Progenitor cell of endocrine pancreas (in vitro differentiated cells): ENCODE measurements at places on chromosomes 6 and 20.

DNA sequence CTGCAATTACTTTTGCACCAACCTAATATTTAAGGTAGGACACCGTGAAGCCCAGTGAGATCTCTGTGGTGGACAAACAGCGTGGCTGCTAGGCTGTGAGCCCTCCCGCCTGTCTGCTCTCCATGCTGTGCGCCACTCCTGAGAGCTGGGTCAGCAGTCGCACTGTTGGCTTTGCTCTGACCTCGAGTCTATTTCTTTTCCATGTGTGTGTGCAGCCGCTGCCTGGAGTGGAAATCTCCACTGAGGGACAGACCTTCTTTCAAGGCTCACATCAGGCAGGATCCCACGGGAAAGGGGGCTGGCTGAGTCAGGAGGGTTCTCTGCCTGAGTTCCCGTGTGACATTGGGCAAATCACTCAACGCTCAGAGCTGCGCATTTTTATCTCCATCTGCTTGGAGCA lies 27.1 kb downstream of the RIPOR3 start:
- no peak for DNase-seq

GRCh38 chr6:166343150-166343487 lies 774 bp upstream of the SFT2D1 start:
- no peak for DNase-seq

DNA sequence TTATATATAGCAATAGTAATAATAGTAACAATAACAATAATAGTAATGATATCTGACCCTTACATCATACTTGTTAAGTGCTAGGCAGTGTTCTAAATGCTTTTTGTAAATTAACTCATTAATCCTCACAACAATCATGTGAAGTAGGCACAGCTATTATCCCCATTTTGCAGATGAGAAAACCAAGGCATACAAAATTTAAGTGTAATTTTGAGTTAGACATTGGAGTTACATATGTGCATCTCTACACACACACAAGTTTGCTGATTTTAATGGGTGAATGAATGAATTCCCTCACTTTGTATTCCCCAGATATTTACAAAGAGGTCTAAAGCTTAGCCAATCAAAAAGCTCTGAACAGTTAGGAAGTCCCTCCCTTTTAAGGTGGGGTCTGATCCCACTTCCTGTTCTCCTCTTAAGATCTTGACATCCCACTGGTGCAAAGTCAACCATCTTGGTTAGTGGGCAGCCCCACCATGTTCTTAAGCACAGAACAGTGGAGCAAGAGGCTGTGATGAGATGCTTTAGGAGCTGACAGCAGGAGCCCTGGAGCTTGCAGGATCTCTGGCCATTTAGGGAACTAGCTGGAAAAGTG lies 85.3 kb upstream of the FOXP4 start:
- DNase-seq: no peak

- DNase-seq: no peak
These were observed 140.7 kb downstream of the FUT9 start for GRCh38 chr6:96156425-96156824.

DNA sequence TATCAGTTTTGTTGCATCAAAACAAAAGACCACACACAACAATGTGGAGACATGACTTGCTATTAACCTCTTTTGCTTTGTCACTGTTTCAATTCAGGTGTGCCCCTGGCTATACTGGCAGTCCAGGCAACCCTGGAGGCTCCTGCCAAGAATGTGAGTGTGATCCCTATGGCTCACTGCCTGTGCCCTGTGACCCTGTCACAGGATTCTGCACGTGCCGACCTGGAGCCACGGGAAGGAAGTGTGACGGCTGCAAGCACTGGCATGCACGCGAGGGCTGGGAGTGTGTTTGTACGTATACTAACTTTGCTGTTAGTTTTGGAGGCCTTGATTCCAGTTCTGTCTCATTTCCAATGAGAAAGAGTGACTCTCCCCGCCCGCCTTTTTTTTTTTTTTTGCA lies 356.9 kb downstream of the ARHGAP18 start:
- no peak for DNase-seq

DNA sequence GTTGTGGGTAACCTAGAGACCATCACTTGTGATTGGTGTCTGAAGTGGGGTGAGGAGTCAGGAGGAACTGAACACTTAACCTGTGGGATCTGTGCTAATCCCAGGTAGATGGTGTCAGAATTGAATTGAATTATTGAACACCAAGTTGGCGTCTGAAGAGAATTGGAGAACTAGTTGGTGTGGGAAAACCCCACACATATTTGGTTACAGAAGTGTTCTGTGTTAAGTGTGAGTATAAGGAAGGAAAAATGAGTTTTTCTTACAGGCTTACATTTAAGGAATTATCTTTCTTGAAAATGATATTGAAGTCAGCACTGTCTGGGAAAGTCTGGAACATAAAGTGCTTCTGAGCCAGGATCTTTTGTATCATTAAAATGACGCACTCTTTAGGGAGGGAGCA lies 182.9 kb upstream of the ECI2 start:
- DNase-seq: no peak

DNA sequence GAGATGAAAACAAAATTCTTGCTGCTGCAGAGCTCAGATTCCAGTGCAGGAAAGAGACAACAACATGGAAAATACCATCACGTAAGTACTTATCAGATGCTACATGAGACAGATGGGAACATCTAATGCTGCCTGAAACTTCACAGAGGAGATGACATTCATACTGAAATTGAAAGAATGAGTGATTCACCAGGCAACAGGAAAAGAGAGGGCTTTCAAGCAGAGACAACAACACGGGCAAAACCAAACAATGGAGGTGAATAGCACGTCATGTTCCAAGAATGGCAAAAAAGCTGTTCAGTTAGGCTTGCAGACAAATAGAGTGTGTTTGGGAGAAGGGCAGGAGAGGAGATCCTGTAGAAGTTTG lies 39.3 kb downstream of the GTF2H5 start:
- DNase-seq: no peak

DNA sequence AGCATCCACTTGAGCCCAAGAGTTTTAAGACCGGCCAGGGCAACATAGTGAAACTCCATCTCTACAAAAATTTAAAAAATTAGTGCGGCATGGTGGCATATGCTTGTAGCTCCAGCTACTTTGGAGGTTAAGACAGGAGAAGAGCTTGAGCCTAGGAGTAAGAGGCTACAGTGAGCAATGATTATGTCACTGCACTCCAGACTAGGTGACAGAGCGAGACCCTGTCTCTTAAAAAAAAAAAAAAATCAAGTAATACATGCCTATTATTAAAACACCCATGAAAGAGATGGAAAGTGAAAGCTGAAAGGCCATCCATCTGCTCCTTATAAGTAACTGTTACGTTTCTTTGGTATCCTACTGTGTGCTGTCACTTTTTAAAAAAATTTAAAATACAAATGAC lies 66.4 kb downstream of the FKBP5 start:
- no peak for DNase-seq

GRCh38 chr6:101013612-101014195 lies 132.6 kb upstream of the ASCC3 start:
- DNase-seq: no peak

DNA sequence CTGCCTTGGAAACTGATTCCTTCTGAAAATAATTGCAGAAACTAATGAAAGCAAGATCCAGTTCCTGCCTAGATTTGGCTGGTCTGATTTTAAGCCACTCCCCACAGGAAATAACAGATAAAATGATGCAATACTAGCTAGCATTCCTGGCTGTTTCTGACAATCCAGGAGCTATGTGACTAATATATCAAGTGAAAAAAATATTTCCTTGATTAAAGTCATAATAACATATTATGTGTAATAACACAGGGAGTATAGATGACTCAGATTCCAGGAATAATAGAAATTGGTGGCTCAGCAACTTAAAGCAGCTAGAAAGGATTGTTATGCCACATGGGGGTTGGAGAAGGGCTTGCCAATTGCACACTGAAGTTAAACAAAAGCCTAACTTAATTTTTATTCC lies 182.7 kb upstream of the SALL4 start:
- DNase-seq: no peak

- no peak for DNase-seq
These were observed 311.6 kb downstream of the MMUT start for GRCh38 chr6:49151461-49151860.

- no peak for DNase-seq
These were observed 166.6 kb upstream of the MARCKS start for GRCh38 chr6:113690281-113691259.

- no peak for DNase-seq
These were observed 91.6 kb upstream of the FAM184A start for GRCh38 chr6:119170103-119170446.

DNA sequence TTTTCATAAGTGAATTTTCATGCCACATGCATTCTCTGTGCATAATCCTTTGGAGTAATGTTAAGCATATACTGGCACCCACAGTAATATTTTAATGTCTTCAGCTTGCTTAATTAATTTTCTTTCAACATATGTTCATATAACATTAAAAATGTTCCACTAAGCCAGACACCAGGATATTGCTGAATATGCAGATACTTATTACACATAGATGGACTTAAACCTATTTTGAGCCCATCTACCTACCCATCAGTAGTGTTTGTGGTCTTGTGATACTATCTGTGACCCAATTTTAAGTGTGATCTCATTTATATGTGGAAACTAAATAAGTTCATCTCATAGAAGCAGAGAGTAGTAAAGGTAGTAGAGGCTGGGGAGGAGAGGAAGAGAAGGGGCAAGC lies 379.5 kb upstream of the JAG1 start:
- DNase-seq: no peak

GRCh38 chr6:129744201-129744879 lies 34.4 kb upstream of the ARHGAP18 start:
- DNase-seq: no peak

DNA sequence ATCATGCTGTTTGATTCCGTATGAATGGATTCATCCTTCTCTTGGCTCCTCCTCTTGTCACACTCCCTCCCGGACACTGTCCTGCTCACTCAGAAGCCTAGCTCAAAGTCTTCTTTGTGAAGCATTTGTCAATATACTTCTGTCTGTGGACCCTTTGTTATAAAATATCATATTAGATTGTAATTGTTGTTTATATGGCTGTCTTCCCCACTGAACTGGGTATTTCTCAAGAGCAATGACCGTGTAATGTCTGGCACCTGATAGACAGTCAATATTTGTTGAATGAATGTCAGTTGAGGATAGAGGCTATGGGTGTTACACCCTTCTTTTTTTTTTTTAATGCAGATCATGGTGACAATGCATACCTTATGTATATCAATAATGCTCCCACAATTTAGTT lies 335.3 kb downstream of the SOX4 start:
- DNase-seq: no peak

GRCh38 chr20:57612916-57613315 lies 7.3 kb downstream of the ZBP1 start:
- DNase-seq: no peak

GRCh38 chr6:105453968-105454367 lies 51.1 kb upstream of the PREP start:
- DNase-seq: no peak

- DNase-seq: no peak
These were observed 28.9 kb upstream of the BHLHE23 start for GRCh38 chr20:63035603-63036185.

GRCh38 chr6:137850816-137851602 lies 16.1 kb upstream of the TNFAIP3 start:
- no peak for DNase-seq

- DNase-seq: no peak
These were observed 15.7 kb upstream of the FAM83C start for GRCh38 chr20:35307666-35308653.
